Activated naive CD4-positive, alpha-beta T cell treated with anti-CD3 and anti-CD28 coated beads for 36 hours (primary cell): ENCODE measurements at places on chromosomes 6 and 20.

GRCh38 chr6:13487122-13488014 lies at the start of gene GFOD1:
Gene GFOD1 (minus strand): TSS chr6:13487600. CDS start chr6:13486890, 710 bp downstream.
- peak; percentile 80 for DNase-seq

DNA sequence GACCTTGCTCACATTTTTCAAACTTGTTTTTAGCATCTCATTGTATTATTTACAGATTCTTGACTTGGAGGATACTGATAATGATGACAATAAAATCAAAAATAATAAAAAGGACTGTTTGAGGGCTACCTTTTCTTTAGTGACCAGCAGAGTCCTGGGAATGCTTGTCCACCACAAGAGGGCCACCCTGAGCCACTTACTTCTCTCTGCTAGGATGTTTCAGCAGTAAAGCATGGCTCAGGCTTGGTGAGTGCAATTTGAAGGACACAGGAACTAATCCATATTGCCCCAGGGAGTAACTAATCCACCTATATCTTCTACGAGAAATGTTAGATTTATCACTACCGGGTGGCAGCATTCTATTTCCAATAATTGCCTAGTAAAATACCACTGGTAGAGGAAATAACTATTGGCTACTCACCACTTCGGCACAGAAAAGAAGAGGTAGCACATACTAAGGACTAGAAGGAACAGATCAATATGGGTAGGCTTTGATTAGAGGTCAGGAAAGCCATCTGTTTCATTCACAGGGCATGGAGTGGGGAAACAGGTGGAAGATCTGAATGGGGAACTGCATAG lies 5.8 kb upstream of the KIAA0408 start:
- peak; percentile 83 for DNase-seq

GRCh38 chr6:3473773-3474172 lies 16.9 kb upstream of the SLC22A23 start:
- DNase-seq = no peak

DNA sequence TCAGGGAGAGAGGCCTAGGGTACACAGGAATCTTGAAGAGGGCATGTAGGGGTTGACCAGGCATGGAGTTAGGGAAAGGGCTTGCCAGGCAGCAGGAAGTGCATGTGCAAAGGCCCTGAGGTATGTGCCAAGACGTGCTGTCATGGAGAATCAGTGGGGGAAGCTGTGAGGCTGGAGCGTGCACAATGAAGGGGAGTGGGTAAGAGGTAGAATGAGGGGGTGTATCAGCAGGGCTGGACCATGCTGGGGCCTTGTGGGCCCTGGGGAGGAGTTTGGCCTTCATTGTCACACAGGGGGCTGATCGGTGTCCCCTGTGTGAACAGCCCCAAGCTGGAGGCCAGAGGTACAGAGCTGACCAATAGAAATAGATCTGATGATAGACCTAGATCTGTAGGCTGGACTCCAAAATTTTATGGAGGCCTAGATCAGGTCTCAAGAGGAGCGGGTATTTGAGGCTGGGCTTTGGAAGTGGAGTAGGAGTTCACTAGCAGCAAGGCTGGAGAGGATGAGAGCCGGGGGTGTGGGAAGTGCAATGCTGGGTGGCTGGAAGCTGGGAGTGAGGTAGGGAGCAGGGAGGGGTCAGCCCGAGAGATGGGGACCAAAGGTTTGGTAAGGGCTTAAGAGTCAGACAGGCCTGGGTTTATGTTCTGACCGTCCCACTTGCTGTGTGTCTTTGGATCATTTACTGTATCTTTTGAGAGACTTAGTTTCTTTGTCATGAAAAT lies 3.0 kb downstream of the SRC start:
- no peak for DNase-seq

DNA sequence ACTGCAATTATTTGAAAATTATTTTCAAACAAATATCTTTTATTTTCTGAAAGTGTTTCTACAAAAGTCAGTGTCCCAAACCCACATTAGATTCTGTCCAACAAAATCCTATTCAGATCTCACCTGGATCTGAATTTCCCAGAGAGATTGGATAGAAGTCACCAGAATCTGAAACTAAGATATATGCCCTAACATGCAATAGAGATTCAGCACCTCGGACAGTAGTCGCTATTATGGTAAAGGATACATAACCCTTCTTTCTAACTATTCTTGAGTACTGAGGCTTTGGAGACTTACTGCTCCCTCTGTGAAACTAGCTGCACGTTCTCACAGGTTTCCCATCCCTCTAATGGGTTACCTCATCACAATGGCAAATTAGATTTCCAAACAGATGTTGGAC lies 151.4 kb downstream of the ID4 start:
- no peak for DNase-seq

- DNase-seq = no peak
These were observed 350.7 kb upstream of the RNF24 start for GRCh38 chr20:4366076-4366475.

GRCh38 chr20:62752181-62752670 lies 43.6 kb downstream of the NTSR1 start:
- DNase-seq = no peak

GRCh38 chr6:154292855-154293519 lies 63.6 kb downstream of the IPCEF1 start:
- no peak for DNase-seq
